GM12891 (cell line): ENCODE measurements at places on chromosomes 6 and 20.

GRCh38 chr6:30570740-30571074, 535 bp upstream of the ABCF1 start:
- DNase-seq: no peak

DNA sequence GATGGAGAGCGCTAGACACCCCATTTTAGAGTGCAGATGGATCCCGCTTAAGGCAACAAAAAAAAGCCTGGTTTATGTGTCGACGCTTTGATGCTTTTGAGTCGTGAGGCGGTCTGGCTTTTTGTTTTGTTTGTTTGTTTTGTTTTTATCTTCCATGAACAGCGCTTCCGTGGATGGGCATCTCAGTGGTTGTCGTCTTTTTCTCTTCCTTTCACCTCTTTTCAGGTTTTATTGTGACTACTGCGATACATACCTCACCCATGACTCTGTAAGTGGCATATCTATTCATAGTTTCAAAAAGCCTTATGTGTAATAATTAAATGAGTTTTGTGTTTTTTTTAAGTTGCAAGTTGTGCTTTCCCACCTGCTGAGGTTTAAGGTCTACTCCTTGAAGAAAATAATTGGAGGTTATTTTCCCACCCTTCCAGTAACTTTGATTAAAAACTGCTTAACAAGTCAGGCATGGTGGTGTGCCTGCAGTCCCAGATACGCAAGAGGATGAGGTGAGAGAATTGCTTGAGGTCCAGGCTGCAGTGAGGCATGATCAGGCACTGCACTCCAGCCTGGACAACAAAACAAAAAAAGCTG, 476 bp downstream of the SNRPC start:
- DNase-seq: no peak

DNA sequence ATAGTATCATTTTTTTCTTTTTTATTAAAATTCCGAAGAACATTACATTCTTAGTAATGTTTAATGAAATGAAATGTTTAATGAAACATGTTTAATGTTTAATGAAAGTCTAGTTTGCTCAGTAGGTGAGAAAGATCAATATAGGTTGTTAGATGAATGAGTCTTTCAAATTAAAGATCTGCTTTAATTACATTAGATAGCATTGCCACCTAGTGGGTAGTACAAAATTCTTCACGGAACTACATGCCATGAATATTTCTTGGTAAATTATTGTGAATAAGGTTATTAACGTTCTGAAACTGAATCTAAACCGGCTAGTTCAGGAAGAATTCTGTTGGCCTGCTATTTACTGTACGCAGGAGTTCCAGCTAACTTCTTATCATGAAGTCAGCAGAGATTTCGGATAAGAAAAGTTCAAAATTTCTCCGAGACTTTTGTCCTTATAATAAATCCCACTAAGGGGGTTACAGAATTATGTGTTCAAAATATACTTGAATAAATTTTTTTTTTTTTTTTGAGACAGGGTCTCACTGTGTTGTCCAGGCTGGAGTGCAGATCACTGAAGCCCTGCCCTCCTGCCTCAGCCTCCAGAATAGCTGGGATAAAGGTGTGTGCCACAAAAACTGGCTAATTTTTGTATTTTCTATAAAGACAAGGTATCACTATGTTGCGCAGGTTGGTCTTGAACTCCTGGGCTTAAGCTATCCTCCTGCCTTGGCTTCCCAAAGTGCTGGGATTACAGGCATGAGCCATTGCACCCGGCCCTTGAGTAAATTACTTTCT, 7.9 kb upstream of the GMNN start:
- DNase-seq: no peak

- DNase-seq: no peak
These were observed 130.5 kb downstream of the EDN1 start for GRCh38 chr6:12420626-12421025.

DNA sequence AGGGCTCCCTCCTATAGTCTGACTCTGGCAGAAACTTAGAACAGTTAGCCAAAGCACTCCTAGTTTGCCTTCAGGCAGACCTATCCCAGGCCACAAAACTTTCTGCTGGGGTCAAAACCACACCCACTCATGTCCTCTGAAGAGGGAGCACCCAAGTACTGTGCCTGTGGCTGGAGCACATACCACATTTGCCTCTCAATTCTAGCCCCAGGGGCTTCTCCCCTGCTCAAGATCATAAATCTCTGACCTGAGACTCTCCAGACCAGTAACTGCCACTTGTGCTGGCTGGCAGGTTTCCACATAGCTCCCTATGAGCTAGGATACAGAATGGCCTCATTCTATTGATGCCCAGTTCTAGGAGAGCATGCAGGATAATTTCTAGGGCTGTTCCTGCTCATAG, 781.0 kb downstream of the EYS start:
- DNase-seq: no peak

DNA sequence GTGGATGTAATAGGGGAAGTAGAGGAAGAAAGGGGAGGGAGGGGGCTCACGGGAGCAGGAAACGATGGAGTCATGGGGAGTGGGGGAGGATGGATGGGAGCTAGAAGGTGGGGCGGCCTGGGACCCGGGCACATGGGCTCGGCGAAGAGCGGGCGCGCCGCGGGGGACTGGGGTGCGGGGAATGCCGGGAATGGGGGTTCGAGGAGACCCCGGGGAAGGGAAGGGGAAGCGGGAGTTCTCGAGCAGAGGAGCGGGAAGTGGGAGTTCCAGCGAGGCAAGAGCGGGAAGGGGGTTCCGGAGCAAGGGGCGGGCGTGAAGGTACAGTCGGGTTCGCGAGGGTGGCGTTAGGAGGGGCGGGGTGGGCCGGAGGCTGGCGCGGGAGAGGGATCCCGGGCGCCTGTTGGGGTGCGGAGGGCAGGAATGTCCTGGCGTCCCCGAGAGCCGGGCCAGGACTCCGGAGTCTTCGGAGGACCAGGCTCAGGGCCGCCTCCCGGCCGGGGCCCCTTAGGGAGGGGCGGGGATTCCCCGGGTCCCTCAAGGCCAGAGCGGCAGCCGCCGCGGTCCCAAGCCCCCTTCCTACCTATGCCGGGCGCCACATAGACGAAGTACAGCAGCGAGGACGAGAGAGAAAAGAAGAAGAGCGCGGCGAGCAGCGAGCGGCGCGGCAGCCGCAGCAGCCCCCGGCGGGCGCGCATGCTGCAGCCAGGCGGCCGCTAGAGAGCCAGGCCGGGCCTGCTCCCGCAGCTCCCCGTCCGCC, 504 bp downstream of the B4GALT5 start:
- DNase-seq: no peak

GRCh38 chr6:37965964-37966676, 146.6 kb downstream of the ZFAND3 start:
- no peak for DNase-seq

DNA sequence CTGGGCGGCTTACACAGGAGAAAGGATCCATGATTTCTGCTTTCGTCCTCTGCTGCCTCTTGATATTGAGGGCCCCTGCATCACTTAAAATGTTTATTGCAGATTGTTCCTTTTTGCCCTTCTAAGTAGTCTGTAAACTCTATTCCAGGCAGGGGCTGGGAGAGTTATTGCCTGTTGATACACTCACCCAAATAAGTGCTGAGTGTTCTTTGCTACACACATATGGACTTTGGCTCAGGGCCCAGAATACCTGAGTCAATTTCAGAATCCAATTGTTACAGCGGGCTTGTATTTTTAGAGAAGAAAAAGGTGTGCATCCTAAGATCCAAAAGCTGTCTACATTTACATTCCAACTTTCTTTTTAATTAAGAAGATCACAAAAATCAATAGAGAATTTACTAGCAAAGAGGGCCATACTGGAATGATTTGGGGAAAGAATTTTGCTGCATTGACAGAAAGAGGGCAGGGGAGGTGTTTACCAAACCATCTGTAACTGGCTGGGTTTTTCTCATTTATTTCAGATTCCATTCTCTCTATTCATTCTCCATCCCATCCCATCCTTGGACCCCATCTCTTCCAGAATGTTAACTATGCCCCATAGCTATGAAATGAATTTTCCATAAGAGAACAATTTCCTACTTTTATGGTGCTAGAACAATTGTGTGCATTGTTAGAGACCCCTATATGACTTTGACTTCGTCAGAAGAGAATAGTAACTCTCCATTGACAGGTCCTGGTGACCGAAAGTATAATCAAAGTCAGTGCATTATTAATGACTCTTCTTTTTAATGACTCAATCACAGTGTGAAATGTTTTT, 959.9 kb upstream of the FLRT3 start:
- DNase-seq: no peak
